ENCODE measurements at places on chromosomes 16 and 17.
A peak's percentile ranks its signal among the peaks of the same experiment; 100 is the strongest.

DNA sequence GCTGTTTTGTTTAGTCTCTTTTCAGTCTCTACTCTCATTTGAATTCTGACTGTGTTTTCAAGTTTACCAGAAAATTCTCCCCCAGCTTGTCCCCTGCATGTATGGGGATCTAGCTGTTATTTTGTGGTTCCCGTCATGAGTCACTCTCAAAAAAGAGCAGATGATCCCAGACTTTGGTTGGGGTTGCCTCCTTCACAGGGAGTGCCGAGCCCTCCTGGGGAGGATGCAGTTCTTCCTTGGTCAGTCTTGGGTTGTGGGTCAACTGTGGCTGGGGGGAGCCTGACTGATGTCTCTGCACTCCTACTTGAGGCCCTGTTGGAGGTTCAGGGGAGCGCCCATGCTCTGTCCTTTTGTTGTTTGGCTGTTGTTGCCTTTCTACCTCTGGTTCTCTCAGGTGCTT lies 37.7 kb downstream of the EPN2 start:
- no peak for DNase-seq

DNA sequence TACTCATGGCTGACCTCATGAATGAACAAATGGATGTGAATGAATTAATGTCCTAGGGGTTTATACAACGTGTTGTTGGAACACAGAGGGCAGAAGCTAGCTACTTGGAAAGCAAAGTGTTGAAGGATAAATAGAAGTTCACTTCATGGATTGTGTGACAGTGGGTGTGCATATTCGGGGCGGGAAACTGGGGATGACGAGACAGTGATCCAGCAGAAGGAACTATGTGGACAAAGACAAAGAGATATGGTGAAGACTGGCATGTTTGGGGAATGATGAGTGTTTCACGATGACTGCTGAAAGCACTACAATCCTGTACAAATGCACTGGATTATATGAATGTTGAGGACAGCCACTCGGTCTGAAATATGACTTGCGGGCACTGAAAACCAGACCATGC lies 250.5 kb upstream of the C16orf82 start:
- DNase-seq: no peak

DNA sequence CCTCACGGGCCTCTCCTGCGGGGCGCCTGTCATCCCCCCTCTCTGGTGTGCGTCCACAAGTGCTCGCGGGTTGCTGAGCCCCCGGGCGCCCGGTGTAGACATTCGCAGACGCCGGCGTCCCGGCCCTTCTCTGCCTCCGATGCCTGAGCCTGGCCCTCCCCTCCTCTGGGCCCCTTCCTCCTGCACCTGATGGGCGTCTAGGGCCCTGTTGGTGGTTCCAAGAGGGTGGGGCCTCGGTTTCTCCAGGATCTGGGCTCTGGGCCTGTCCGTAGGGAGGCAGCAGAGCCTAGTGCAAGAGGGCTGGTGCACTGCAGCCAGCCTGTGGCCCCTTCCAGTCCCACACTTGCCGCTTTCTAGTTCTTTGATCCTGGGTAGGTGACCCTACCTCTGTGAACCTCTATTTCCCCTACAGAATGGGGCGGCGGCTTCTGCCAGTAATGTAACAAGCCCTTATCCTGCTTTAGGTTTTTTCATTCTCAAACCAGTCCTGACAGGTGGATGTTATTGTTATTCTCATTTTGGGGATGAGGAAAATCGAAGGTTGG lies 623 bp downstream of the E4F1 start:
- peak; percentile 50 for DNase-seq

GRCh38 chr16:6023449-6023848 lies 925.9 kb upstream of the EEF2KMT start:
- DNase-seq: no peak

Measured in liver (tissue), 10 donors.